ENCODE measurements at places on chromosomes 13 and 19.

- DNase-seq, result no peak
Observed at GRCh38 chr13:95188128-95188527, 113.1 kb downstream of the ABCC4 start.

DNA sequence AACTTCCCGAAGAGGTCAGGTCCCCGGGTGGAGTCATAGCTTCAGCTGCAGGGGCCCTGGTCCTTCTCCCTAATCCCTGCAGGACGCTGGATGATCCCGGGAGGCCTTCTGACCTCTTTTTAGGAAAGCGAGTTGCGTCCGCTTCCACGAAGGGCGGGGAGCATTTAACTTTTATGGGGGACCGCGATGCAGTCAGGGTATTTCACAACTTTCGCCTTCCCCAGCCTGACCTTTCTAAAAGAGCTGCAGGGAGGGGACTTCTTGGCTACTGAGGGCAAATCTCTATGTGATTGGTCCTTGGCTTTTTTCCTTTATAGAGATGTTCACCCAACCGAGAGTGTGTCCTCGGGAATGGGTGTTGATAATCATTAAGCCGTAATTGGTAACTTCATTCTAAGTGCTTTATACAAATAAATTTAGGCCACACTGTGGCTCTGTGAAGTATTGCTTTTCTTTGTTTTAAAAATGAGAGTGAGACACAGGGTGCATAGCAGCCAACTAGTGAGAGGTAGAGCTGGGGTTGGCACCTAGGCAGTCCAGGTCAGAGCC lies 778 bp downstream of the ZNF230 start:
- DNase-seq, result no peak

DNA sequence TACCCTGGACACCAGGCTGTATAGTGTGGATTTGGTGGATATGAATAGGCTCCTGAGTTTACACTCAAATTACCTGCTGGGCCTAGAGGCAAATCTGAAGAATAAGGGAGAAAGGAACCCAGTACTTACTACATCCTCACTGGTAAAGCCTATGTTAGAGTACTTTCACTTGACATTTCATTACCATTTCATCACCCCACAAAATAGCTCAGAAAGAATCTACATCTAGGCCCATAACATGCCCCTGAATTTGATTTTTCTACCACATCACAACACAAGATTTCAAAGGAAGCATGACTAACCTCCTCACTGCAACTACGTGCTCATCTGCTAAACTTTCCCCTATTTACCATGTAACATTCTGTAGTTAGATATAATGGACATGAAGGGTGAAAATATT lies 43.3 kb downstream of the VWA8 start:
- DNase-seq, result no peak

DNA sequence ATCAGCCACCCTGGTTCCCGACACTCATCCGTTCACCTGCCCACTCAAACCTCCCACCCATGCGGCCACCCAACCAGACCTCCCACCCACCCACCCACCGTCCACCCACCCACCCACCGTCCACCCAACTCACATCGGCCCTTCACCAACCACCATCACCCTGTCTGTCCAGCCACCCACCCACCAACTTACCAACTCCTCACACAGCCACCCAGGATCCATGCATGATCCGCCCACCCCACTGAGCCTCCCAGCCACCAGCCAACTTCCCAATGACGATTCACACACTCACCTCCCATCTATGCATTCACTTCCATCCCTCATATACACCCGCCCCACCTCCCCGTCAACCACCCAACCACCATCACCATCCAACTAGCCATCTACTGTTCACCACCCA lies 4.3 kb downstream of the JOSD2 start:
- DNase-seq, result peak; percentile 48

- no peak for DNase-seq
Observed at GRCh38 chr13:50598338-50598737, 245.2 kb downstream of the DLEU7 start.

GRCh38 chr13:29859971-29860370 lies 9.6 kb upstream of the UBL3 start:
- no peak for DNase-seq

- DNase-seq, result no peak
Observed at GRCh38 chr13:44312834-44313551, 60.6 kb upstream of the SERP2 start.

GRCh38 chr19:1252821-1253513 lies 4.6 kb downstream of the MIDN start:
- DNase-seq, result peak; percentile 89

DNA sequence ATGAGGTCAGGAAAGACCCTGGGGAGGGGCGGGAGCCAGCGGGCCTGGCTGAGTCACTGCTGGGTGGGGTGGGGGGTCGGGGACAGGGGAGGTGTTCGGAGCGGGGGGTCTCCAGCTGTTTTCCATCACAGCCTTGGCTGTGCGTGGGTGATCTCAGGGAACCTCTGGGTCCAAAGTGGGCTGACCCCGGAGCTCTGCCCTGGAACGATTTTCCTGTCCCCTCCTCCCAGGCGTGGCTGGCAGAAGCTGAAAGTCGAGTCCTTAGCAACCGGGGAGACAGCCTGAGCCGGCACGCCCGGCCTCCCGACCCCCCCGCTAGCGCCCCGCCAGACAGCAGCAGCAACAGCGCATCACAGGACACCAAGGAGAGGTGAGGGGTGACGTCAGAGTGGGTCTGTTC lies 10.6 kb downstream of the TRIP10 start:
- no peak for DNase-seq

- DNase-seq, result no peak
Observed at GRCh38 chr13:50033725-50034124, 18.5 kb downstream of the KCNRG start.
